ENCODE measurements at places on chromosomes 7 and 10.

DNA sequence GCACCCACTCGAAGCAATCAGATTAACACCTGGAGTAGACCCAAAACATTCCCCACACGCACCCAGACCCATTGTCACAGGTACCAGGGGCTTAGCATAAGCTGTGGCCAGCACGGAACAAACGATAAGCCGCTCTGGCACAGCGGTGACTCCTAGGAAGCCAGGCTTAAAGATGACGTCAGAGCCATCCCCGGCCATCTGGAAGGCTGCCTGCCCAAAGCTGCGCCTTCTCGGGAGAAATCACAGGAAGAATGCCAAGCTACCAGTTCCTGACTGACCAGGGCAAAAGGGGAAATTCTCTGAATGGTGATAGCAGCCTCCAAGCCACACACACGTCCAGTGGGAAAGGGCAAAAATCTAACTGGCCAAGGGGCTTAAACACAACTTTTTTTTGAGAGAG is 13.0 kb upstream of the WIPI2 start:
- no peak for DNase-seq

GRCh38 chr7:101468546-101469275 is 106.0 kb downstream of the COL26A1 start:
- no peak for DNase-seq

GRCh38 chr7:30900053-30900452 is 11.6 kb upstream of the AQP1 start:
- DNase-seq = no peak

- DNase-seq = no peak
These were observed 231.0 kb upstream of the PRSS58 start for GRCh38 chr7:142488842-142489241.

- no peak for DNase-seq
These were observed 103.6 kb downstream of the PARD3 start for GRCh38 chr10:34711500-34711899.

DNA sequence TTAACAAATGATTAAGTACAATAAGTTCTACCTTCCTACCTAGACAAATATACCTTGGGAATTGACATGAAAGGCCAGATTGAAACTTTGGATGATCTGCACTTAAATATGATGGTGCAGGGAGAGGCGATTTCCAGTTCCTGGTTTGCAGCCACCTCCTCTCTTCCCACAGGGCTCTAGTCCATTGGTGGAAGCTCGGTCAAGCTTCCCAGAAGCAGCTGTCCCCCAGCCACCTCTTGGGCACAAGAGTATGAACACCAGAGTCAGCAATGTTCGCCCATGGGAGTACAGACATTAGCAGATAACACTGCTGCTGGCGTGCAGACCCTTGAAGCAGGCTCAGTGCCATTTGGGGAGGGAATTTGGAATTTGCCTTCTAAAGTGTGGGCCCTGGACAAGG is 1.5 kb upstream of the CPVL start:
- DNase-seq = no peak

DNA sequence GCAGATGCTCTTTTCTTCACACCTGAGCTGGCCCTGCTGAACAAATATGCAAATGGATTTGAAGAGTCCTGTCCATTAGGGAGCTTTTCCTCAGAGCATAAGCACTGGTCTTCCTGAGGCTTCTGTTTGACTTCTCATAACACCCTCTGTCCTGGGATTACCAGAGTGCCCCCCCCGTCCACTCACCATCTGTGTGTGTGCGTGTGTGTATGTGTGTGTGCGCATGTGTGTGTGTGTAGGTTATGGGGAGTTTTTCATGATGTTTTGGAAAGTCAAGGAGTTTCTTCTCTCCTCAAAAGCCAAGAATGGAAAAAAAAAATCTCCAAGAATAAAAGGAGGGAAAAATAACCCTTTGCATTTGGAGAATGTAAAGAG is 57.7 kb upstream of the COMTD1 start:
- DNase-seq = no peak

GRCh38 chr7:148398844-148399365 is 191.7 kb upstream of the C7orf33 start:
- peak; percentile 5 for DNase-seq

GRCh38 chr7:73811760-73812168 is 19.0 kb upstream of the CLDN4 start:
- peak; percentile 70 for DNase-seq

- no peak for DNase-seq
These were observed 37.6 kb downstream of the AKR1C4 start for GRCh38 chr10:5234106-5234860.

- no peak for DNase-seq
These were observed 64.1 kb downstream of the DOCK1 start for GRCh38 chr10:126969310-126969709.

DNA sequence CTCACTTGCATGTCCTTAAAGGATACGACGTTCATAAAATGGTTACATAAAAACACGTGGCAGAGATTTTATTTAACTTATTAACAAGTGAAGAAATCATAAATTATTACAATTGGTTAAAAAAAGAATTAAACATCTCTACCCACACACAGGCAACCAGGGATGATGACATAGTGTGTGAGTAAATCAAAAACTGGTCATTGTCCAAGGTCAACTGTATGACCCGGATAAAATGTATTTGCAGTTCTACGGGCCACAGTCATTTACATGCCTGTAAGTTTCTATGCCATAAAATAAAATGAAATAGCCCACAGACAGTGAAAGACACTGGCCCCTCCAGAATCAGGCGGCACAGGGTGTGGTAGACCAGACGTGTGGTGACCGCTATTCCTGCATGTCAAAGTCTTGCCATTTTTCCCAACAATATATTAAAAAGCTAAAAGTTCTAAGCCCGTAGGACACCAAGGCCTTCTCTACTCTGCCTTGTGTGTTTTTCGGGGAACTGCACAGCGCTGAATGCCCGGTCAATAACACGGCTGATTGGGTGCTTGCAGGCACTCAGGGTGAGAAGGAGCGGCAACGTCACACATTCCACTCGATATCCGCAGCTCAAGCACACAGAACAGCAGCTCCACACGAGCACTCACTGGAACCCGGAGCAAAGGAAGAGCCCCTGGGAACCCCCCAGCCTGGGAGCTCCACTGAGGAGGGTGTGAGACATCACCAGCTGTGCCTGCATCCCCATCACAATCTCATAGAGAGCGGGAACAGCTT is 143.3 kb upstream of the PPP2R2D start:
- no peak for DNase-seq

GRCh38 chr10:58715061-58715460 is 202.4 kb downstream of the BICC1 start:
- no peak for DNase-seq

GRCh38 chr10:9796564-9796963 is 1221.1 kb upstream of the CELF2 start:
- no peak for DNase-seq

DNA sequence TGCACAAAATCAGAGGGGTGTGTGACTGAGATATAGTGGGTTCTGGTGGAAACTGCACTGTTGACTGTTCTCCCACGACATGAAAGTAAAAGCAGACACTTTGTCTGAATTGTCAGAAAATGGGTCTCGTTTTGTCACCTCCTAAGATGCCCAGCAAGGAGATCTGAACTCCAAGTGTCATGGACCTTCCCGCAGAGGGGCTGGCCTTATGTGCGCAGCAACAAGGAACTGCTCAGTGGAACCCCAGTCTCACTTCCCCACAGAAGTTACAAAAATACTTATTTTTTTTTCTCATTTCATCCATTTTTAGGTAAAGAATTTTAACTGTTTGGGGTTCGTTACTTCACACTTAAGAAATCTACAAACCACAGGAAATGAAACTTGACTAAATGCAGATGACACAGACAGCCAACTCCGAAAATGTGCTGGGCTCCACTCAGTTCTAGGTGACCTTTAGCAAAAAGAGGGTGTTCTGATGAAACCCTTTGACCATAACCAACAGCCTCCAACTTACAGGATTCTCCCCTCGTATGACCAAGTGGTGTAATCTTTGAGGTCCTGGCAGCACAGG is 115.0 kb downstream of the FAM107B start:
- DNase-seq = peak; percentile 88

- DNase-seq = no peak
These were observed 103.0 kb upstream of the ANKRD1 start for GRCh38 chr10:91023700-91024398.

DNA sequence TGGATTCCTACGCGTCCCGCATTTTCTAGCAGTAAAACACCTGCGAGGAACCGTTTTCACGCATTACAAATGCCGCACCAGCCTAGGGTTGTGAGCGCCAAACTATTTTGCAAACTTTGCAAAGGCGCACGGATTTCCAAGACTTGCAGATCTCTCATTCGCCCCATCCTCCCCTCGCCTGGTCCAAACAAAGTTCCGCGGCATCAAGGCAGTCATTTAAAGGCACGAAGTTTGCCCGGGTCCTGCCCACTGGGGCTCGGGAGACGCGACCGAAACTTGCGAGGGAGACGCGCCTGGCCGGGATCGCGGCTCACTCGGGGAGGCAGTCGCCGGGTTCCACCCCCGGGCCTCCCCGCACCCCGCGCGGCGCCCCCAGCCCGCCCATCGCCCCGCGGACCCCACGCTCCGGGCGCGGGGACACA is 613 bp downstream of the USP6NL start:
- peak; percentile 26 for DNase-seq

GRCh38 chr10:110151971-110152370 is 55.4 kb upstream of the MXI1 start:
- DNase-seq = no peak

GRCh38 chr10:50645236-50645635 is 21.5 kb upstream of the SGMS1 start:
- no peak for DNase-seq

GRCh38 chr10:72812753-72813430 is 80.6 kb upstream of the OIT3 start:
- no peak for DNase-seq

GRCh38 chr7:155377838-155378579 is 79.9 kb upstream of the EN2 start:
- DNase-seq = no peak

- DNase-seq = no peak
These were observed 148.5 kb downstream of the KIAA1217 start for GRCh38 chr10:24357344-24358004.

- DNase-seq = peak; percentile 41
These were observed 60.8 kb downstream of the NPSR1 start for GRCh38 chr7:34718867-34719266.

- DNase-seq = peak; percentile 89
These were observed 153.7 kb downstream of the DNAJB6 start for GRCh38 chr7:157490465-157490912.

- DNase-seq = no peak
These were observed 821.0 kb upstream of the IGFBP3 start for GRCh38 chr7:46741938-46742540.

- DNase-seq = no peak
These were observed 76.0 kb downstream of the PCGF5 start for GRCh38 chr10:91296471-91296870.

DNA sequence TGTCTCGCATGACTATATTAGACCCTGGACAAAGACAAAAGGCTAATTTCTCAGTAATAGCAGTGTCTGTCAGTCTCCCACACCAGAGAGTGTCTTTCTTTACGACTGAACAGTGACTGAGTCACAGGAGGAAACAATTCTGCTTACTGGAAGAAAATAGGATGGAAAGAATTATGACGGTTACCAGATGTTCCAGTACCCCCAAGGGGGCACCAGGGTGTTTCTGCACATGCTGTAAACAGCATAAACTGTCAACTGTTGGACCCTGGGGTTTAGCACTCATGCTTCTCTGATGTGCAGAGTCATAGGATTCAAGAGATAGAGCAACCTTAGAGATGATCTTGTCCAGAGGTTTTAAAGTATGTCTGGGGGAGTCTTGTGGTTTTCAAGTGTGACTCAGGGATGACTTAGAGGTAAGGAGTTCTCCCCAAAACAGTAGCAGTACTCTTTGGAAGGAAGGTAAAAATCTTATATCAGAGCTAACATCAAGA is 291.7 kb downstream of the THSD7A start:
- no peak for DNase-seq

DNA sequence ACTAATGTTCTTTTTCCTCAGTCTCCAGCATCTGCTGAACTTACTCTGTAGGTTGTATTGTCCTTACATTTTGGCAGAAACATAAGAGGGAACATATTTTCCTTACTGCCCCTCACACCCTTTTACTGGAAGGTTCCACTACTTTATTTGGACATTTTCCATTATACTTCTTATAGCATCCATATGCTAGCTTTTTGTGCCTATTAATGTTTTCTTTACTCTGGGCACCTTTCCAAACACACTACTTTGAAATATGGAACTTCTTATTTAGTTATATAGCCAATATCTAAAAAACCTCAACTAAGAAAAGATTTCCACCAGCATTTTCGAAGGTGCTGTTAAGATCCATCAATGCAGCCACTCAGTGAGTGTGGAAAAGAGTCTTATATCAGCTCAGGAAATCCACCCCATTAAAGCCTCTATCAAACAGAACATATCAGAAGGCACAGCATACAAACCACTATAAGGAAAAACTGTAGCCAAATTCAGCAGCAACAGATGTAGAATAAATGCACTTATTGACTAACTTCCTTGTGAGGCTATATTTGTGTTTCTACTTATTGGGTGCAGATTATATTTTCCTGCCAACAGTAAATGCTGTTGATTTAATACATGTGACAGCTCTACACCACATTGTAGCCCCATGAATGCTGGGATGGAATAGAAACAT is 272.5 kb upstream of the SEMA3E start:
- no peak for DNase-seq

- no peak for DNase-seq
These were observed 56.7 kb downstream of the CFAP46 start for GRCh38 chr10:132885451-132886210.

GRCh38 chr10:109115179-109115578 is 808.1 kb downstream of the XPNPEP1 start:
- DNase-seq = no peak

DNA sequence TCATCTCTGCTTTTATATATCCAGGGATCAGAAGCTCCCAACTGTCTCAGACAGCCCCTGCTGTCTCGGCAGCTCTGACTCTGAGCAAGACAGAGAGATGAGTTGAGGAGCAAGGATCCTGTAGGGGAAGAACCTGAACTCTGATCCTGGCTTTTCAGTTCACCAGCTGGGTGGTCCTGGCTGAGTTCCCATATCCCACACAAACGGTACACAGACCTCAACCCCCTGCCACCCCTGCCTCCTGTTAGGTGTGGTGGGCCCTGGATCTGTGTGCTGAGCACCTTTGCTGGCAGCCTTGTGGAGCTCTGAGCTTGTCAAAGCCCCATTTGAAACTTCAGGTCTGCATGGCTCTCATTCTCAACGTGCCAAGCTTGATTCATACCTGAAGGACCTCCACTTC is 54.3 kb upstream of the GPR26 start:
- DNase-seq = no peak

DNA sequence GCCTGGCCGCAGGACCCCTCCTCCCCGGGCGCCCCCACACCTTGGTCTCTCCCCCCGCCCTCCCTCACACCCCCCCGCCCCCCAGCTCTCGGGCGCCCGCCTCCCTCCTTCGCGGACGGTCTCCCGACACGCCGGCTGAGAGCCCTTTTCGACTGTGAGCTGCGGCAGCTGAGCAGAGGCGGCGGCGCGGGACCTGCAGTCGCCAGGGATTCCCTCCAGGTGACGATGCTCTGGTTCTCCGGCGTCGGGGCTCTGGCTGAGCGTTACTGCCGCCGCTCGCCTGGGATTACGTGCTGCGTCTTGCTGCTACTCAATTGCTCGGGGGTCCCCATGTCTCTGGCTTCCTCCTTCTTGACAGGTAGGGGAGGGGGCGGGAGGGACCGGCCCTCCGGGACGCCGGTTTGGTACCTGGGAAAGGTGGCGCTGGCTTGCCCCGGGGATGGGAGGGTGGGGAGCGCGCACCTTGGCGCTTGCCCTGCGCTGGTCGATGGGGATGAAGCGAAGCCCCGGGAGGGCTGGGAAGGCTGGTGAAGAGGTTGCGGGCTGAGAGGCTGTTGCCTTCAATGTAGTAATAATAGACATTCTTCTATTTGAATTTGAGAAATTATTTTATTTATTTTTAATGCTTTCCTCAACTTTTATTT is at the start of gene BMPER:
Gene BMPER (plus strand): TSS at position 151 of the 644 bp plus-strand sequence. CDS start 75 bp downstream, at position 226.
- peak; percentile 8 for DNase-seq

- no peak for DNase-seq
These were observed 63.1 kb downstream of the EEPD1 start for GRCh38 chr7:36216063-36216684.
